HFFc6 (cell line): ENCODE measurements at places on chromosomes 12 and 14. TPM values are rescaled to one million over a fixed set of nuclear protein-coding genes. Genes with fewer than 3 reads are reported as not detected.
A peak's percentile ranks its signal among the peaks of the same experiment; 100 is the strongest.

- no peak for DNase-seq
- H3K36me3 ChIP-seq: peaks cover 23% of the 10 kb centered on the region
- peaks cover 27% of the 10 kb centered on the region for H3K4me1 ChIP-seq
These were observed 14.3 kb upstream of the ZFP36L1 start for GRCh38 chr14:68807148-68807600.

GRCh38 chr14:64688811-64689281, 15.4 kb upstream of the PLEKHG3 start:
- H3K27ac ChIP-seq: no peak overlapping the region
- peaks cover 5% of the 10 kb centered on the region; the same call in 1 of the 2 replicates for H3K4me1 ChIP-seq
- peaks cover 23% of the 10 kb centered on the region for H3K27me3 ChIP-seq
- H3K4me3 ChIP-seq: no peak overlapping the region
- DNase-seq: no peak
- no peaks in the 10 kb centered on the region for H3K36me3 ChIP-seq

GRCh38 chr12:26623136-26623535, 209.9 kb downstream of the ITPR2 start:
- DNase-seq: no peak
- H3K27ac ChIP-seq: no peak overlapping the region
- H3K27me3 ChIP-seq: no peaks in the 10 kb centered on the region
- H3K4me1 ChIP-seq: peaks cover 12% of the 10 kb centered on the region
- H3K36me3 ChIP-seq: peaks cover 4% of the 10 kb centered on the region

DNA sequence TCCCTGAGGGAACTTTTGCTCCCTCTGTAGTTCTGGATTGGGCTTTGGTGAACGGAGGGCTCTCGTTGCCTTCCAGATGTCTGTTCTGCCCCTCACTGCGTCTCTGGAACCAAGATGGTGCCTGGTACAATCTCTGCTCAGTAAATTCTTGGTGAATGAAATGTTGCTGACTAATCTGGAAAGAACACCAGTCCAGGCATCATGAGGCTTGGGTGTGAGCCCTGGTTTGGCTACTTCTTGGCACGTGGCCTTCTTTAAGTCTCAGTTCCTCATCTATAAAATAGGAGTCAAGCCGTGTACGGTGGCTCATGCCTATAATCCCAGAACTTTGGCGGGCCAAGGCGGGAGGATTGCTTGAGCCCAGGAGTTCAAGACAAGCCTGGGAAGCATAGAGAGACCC, 4.3 kb downstream of the HHIPL1 start:
- peak overlapping the region; percentile 39 for H3K27ac ChIP-seq
- peaks cover 25% of the 10 kb centered on the region for H3K4me1 ChIP-seq
- H3K4me3 ChIP-seq: no peak overlapping the region; the same call in 1 of the 2 replicates

- no peak overlapping the region for H3K27ac ChIP-seq
- no peaks in the 10 kb centered on the region for H3K27me3 ChIP-seq
- H3K4me1 ChIP-seq: peaks cover 43% of the 10 kb centered on the region
These were observed 195.2 kb downstream of the RAD51B start for GRCh38 chr14:68014771-68015170.

GRCh38 chr14:99426813-99427346, 53.8 kb downstream of the SETD3 start:
- no peaks in the 10 kb centered on the region; the same call in 1 of the 2 replicates for H3K27me3 ChIP-seq
- H3K4me1 ChIP-seq: peaks cover 28% of the 10 kb centered on the region
- H3K27ac ChIP-seq: peak overlapping the region; percentile 84; the same call in 1 of the 2 replicates
- peaks cover 30% of the 10 kb centered on the region for H3K36me3 ChIP-seq

DNA sequence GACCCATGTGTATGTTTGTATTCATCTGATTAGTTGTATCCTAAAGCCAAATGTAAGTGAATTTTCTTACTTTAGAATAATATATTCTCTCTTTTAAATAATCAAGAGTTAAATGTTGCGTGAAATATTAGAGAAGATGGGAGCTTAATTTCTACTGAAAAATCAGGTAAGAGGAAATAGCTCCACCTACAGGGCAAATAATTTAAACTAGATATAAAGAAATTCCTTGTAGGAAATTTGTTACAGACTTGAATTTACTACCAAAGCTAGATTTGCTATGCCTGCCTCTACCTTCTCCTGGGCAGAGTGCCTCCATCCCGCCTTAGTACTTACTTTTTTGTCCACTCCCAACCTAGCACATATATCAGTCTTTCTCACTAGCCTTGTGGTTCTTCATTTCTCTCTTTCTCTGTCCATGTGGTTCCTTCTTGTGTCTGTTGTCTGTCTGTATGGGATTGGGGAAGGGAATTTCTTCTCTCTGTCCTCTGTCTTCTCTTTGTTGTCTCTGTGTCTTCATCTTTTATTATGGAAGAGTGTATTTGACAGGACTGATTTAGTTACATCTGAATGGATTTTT, 44.7 kb downstream of the PALS1 start:
- no peaks in the 10 kb centered on the region for H3K36me3 ChIP-seq
- 0 out of 2 replicates have a peak, but pooled peaks cover 17% of the 10 kb centered on the region for H3K4me1 ChIP-seq
- H3K27me3 ChIP-seq: no peaks in the 10 kb centered on the region
- DNase-seq: peak; percentile 41
- no peak overlapping the region for H3K4me3 ChIP-seq

MDGA2 gene
- total RNA-seq: not detected in 3 replicates

SLC6A13 gene
- not detected in 3 replicates for total RNA-seq
